ENCODE measurements at places on chromosomes 6 and 20. TPM values are rescaled to one million over a fixed set of nuclear protein-coding genes. Genes with fewer than 3 reads are reported as not detected.

DNA sequence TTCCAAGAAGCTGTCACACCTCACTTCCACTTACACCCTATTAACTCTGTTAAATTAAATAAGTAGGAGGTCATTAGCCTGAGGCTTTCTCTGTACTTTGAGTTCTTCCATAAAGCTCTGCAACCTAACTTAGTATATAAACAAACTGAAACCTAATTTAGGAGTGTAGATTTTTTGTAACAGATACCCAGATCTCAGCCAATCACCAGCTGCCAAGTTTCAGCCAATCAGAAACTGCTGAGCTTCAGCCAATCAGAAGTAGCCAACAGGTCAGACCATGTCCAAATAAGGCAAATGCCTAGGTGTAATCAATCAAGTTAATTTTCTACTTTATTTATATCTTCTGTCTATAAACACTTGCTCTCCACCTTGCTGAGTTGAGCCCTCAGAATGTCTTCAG is 142.7 kb upstream of the SULF2 start:
- H3K4me3 ChIP-seq, result no peak overlapping the region
- H3K4me1 ChIP-seq, result no peaks in the 10 kb centered on the region
- no peaks in the 10 kb centered on the region for H3K27me3 ChIP-seq

DNA sequence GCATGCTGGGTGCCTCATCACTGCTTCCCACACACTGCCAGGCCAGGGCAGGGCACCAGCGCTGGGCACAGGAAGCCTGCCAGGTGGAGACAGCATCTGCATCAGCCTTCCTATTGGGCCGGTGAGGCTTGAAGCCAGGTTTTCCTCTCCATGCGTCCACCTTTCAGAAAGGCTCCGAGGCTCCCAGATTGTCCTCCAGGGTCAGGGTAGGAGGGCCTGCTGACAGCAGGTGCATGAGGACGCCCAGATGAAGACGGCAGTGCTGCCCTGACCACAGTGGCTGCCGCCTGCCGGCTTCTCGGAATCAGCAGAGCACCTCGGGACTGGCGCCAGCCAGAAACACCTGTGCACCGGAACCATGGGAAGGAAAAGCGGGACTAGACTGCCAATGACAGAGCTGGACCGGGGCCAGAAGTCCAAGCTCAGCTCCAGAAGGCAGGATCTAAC is 170.5 kb upstream of the CST7 start:
- H3K36me3 ChIP-seq, result no peaks in the 10 kb centered on the region
- H3K27ac ChIP-seq, result no peak overlapping the region
- H3K27me3 ChIP-seq, result no peaks in the 10 kb centered on the region
- H3K4me3 ChIP-seq, result no peak overlapping the region
- DNase-seq, result no peak

- H3K27ac ChIP-seq, result no peak overlapping the region
- H3K27me3 ChIP-seq, result no peaks in the 10 kb centered on the region
- H3K36me3 ChIP-seq, result no peaks in the 10 kb centered on the region
- H3K4me3 ChIP-seq, result no peak overlapping the region
- no peak for DNase-seq
Observed at GRCh38 chr6:22442826-22443225, 126.5 kb upstream of the HDGFL1 start.

GRCh38 chr6:19637010-19637409 is 200.2 kb upstream of the ID4 start:
- DNase-seq, result no peak
- no peaks in the 10 kb centered on the region for H3K4me1 ChIP-seq
- H3K27me3 ChIP-seq, result no peaks in the 10 kb centered on the region
- no peaks in the 10 kb centered on the region for H3K36me3 ChIP-seq
- no peak overlapping the region for H3K4me3 ChIP-seq

DNA sequence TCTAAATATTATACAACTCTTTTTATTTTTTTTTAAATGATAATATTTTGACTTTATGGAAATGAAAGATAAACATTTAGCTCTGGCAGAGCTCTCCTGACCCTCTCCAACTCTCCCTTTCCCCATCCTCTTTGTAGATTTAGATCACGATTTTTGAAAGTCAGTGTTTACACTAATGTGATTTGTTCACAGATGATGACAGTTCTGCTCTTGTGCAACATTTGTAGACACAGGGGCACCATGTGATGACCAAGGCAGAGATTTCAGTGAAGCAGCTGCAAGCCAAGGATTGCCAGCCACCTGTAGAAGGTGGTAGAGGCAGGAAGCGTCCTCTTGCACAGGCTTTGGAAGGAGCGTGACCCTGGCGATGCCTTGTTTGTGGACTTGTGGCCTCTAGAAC is 483.2 kb downstream of the QKI start:
- no peak overlapping the region for H3K27ac ChIP-seq
- no peak for DNase-seq
- H3K36me3 ChIP-seq, result no peaks in the 10 kb centered on the region
- no peaks in the 10 kb centered on the region for H3K4me1 ChIP-seq

GRCh38 chr6:106097411-106098231 is 11.5 kb downstream of the PRDM1 start:
- H3K27me3 ChIP-seq, result peaks cover 3% of the 10 kb centered on the region
- peak overlapping the region; percentile 85 for H3K27ac ChIP-seq

DNA sequence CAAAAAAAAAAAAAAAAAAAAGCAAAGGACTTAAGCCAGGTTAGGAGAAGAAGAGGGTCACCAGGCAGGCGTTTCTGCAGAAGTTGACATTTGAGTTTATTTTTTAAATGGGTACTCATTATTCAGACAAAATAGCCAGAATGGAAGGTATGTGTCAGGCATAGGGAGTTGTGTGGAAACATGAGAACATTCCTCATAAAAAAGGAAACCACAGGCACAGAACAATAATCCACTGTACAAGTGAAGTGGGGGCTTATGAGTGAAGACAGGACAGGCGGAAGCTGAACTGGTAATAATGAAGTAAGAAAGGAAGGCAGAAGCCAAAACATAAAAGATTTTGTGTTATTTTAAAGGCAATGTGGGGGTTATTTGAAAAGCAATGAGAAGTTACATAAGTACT is 104.6 kb downstream of the EPB41L2 start:
- peak overlapping the region; percentile 9 for H3K27ac ChIP-seq
- no peak overlapping the region for H3K4me3 ChIP-seq
- no peaks in the 10 kb centered on the region for H3K4me1 ChIP-seq
- no peaks in the 10 kb centered on the region for H3K27me3 ChIP-seq
- DNase-seq, result no peak

The ERVFRD-1 gene
- total RNA-seq, result not detected

GRCh38 chr6:30782425-30783014 is 38.2 kb upstream of the IER3 start:
- peak overlapping the region; percentile 53 for H3K27ac ChIP-seq
- H3K36me3 ChIP-seq, result no peaks in the 10 kb centered on the region
- peaks cover 5% of the 10 kb centered on the region for H3K4me1 ChIP-seq
- DNase-seq, result no peak
- H3K4me3 ChIP-seq, result no peak overlapping the region
- no peaks in the 10 kb centered on the region for H3K27me3 ChIP-seq

All from tibial nerve (tissue), 4 donors.